ENCODE measurements at places on chromosomes 2 and 18.

GRCh38 chr18:78213361-78213994 is 766.1 kb upstream of the SALL3 start:
- no peak for DNase-seq

DNA sequence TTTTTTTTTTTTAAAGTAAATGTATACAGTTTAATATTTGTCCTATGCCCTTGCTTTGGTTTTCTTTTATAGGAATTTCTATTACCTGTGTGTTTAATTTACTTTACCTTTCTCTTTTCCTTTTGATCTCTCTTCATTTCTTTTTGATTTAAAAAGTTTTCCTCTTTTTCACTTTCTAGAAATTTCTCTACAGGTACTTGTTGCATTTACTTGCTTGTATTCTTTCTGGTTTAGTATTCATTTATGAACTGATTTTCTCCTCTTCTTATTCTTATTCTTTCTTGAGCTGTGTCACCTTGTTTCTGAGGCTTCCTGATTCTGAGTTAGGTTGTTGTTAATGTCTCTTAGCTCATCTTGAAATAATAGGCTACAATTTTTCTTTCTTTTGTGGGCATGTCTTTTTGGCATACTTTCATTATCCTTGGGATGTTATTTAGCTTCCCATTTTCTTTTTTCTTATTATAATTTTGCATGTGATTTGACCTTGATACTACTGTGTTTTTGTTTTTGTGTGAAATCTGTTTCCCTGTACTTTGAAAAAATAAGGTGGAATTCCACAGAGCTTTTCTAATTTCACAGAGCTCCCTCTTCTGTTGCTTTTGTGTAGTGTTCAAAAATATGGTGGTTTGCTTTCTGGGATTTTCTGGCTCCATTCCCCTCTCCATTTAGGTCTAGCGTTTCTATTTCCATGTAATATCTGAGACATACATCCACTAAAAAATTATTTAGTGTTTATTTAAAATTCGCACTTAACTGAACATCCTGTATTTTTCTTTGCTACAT is 25.5 kb upstream of the ALMS1 start:
- no peak for DNase-seq

DNA sequence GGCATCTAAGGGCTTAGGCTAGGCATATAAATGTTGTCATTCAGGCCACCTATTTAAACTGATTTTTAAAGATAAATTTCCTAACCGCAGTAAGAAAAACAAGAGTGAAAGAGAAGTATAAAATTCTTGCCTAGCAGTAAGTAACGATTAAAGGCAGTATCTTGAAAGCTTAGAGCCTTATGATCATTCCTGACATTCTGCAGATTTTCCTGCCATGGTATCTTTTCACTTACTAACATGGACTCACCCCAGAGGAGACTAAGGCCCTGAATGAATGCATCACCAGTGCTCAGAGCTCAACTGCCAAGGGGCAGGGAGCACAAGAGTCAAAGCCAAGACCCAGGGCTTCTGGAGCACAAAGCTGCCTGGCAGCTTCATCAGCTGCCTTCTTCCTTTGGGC is 133.1 kb downstream of the GCA start:
- no peak for DNase-seq

GRCh38 chr2:207156451-207157161 is 9.1 kb downstream of the KLF7 start:
- no peak for DNase-seq

Measured in stimulated activated CD4-positive, alpha-beta T cell treated with anti-CD3 and anti-CD28 coated beads, TNF-alpha, amount 100 ng/mL, for 48 hours (primary cell).